ENCODE measurements at places on chromosomes 2 and 18. TPM values are rescaled to one million over a fixed set of nuclear protein-coding genes. Genes with fewer than 3 reads are reported as not detected.

DNA sequence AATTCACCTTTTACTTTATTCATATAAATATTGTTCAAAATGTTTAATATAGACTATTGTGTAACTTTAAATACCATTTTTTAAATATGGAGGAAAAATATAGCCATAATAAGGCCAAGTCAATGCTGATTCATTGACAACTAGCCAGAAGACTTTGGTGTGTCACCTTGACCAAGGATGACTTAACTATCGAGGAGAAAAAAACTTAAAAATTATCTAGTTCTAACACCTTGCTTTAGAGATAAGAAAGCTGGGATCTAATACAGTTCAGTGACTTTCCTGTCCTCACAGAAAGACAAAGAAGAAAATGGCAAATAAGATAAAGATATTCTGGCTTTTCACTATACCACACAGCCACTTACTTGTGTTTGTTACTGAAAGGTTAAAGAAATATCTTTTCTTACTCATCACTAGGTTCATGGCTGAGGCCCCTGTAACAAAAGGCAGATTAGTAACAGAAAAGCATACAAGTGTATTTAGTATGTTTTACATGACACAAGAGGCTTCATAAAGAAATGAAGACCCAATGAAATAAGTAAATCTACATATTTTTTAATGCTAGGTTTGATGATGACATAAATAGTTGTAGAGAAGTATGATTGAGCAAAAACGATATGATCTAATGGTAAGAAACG is 65.9 kb upstream of the LRRTM1 start:
- no peak for DNase-seq

- no peak for DNase-seq
These were observed 121.9 kb downstream of the NDUFA10 start for GRCh38 chr2:239903210-239903609.

GRCh38 chr18:48753691-48754090 is 197.1 kb downstream of the SMAD7 start:
- DNase-seq: no peak

DNA sequence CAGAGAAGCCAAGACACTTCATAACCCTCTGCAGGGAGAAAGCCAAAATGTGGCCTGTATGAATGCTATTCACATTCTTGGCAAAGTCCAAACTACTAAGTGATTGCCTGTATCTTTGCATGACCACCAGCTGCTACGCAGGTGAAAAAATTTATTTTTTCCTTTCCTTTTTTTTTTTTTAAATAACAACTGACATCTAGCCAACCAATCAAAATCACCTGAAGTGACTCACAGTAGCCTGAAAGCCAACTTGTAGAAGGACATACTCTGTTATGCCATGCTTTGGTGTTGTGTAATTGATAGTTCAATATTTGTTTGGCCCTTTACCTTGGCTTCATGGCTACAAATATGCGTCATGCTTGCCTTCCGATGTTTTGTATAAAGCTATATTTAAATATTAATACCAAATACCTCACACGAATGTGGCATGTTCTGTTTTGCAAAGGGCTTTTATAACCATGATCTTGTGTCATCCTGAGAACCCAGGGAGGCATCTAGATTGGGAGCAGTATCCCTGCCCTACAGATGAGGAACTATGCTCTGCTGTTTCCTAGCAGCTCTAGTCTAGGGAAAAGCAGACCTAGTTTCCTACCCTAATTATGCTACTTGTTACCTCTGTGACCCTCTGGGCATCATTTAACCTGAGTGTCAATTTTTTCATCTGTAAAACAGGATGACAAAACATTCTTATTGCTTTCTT is 102.1 kb downstream of the MYOM1 start:
- no peak for DNase-seq

DNA sequence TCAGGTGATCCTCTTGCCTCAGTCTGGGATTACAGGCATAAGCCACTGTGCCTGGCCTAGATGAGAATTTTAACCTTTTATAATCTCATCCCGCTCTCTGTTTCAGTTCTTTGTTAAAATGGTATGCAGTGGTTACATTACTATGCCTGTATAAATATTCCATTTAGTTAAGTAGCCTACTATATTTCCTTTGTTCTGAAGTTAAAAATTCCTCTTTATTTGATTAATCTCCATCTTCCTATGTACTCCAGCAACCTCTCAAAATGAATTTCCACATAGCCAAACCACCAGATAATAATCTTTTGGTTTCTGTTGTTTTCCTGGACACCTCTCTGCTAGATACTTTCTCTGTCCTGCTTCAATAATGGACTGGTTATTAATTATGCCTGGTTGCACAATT is 15.8 kb downstream of the RAB10 start:
- DNase-seq: no peak

GRCh38 chr2:149537092-149537726 is 50.4 kb downstream of the MMADHC start:
- DNase-seq: no peak

TSPYL6 gene
- total RNA-seq: not detected

All from sigmoid colon (tissue), 7 donors.